ENCODE measurements at places on chromosomes 7 and 10. TPM values are rescaled to one million over a fixed set of nuclear protein-coding genes. Genes with fewer than 3 reads are reported as not detected.

DNA sequence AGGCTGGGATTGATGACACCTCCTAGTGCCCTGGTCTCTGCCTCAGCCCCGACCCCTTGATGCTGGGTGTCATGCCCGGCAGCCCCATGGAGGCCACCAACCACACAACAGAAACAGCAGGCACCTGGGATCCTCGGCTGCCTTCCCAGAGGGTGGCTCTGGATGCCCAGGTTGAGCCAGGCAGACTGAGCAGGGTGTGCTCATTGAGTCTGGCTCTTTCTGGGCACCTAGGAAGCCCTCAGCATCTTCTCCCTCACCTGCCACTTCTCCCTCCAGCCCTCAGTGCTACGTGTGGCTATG lies 484.5 kb upstream of the MGMT start:
- no peak for DNase-seq

DNA sequence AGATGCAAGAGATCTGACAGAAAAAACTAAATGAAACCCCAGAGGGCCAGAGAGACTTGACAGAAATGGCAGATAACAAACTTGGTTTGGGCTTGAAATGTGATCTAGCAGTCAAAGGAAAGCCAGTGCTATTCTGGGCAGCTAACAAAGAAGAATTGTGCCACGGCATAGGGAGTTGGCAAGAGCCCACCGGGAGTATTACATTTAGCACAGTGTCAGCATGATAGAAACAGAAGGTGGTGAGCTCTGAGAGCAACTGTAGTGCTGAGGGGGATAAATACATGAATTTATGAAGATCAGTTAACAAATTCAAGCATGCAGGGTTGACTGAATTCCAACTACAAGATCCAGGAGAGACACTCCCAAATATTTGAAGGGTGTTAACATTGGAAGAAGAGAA lies 91.1 kb downstream of the AHCYL2 start:
- DNase-seq, result no peak

- no peak for DNase-seq
Observed at GRCh38 chr7:133815611-133816210, 311.4 kb upstream of the LRGUK start.

DNA sequence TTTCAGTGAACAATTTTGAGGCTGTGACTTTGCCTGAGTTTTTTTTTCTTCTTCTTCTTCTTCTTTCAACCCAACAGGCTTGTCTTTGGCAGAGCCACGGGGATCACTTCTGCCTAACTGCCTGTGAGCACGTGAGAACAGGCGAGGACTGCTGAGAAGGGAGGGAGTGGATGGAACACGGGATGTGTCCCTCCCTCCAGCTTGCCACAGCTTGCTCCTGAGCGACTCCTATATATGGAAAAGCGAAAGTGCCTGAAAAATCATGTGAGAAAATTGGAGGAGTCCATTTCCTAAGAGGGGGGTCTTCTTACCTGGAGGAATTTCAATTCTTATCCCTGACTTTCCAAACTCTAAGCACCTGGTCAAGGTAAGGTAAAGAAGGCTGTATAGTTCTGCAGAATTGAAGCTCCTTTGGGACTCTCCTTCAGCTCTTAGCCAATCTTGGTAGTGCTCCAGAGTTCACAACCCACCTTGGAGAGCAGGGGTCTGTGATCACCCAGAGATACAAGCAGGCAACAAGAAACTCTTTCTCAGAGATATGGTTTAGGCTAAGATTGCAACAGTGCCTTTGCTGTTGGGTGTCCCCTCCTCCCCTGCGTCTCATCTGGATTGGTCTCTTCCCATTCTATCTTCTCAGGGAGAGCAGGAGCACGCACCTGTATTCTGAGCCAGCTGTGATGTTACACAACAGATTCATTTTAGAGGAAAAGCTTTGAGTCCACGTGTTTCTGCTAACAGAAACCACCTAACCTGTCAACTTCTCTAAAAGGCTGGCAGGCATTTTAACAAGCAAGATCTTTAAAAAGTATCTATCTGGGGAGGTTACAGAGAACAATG lies at the start of gene MAT1A:
Gene MAT1A (minus strand): TSS at position 208 of the 837 bp plus-strand sequence. CDS start 235 bp downstream, outside the sequence.
- peak; percentile 66 for DNase-seq

DNA sequence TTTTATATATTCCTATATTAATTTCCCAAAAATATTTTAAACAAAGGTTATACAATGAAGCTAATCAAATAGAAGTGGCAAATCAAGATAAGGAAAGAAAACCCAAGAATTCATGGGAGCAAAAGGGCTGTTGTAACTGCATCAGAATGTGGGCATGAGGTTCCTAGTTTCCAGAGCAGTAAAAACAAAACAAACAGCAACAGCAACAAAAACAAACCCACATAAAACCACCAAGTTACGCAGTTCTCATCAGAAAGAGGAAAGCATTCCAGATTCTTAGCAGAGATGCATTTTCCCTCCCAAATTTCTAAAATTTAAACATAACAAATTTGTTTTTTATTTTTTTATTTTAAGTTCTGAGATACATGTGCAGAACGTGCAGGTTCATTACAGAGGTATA lies 34.8 kb upstream of the MSMB start:
- DNase-seq, result no peak

- DNase-seq, result peak; percentile 74
Observed at GRCh38 chr7:116953906-116954838, 871 bp downstream of the ST7 start.

- DNase-seq, result no peak
Observed at GRCh38 chr10:61832866-61833481, 68.5 kb upstream of the ARID5B start.

The CFAP46 gene
- total RNA-seq, result 3.1 TPM

The TUBB8 gene
- 0.57 TPM for total RNA-seq

The MAP3K8 gene
- total RNA-seq, result 3.5 TPM

The SPAG6 gene
- 0.29 TPM for total RNA-seq

The RAB19 gene
- 14.4 TPM for total RNA-seq

The HDAC9 gene
- total RNA-seq, result 7.7 TPM

The CRHR2 gene
- 0.07 TPM for total RNA-seq
